ENCODE measurements at places on chromosomes 6 and 20. TPM values are rescaled to one million over a fixed set of nuclear protein-coding genes. Genes with fewer than 3 reads are reported as not detected.
A peak's percentile ranks its signal among the peaks of the same experiment; 100 is the strongest.

DNA sequence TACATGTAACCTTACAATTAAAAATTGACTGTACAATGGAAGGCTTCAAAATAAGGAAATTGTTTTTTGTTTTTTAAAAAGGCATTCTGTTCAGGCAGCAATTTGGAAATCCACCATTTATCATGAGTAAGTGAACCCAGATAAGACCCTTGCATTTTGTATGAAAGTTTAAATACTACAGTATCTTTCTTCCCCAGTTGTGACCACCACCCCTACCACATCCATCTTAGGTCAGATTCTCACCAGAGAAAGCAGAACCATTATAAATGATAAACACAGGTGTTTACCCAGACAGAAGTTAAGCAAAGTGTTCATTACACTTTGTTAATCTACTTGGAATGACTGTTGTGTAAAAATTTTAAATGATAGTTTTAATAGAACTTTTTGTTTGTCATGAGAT lies 20.2 kb downstream of the SENP6 start:
- no peaks in the 10 kb centered on the region for H3K27me3 ChIP-seq
- no peak for DNase-seq
- no peak overlapping the region for H3K27ac ChIP-seq
- H3K4me1 ChIP-seq = peaks cover 11% of the 10 kb centered on the region

GRCh38 chr6:22068561-22069305 lies 228.1 kb downstream of the PRL start:
- H3K27ac ChIP-seq = no peak overlapping the region
- no peaks in the 10 kb centered on the region for H3K27me3 ChIP-seq
- H3K36me3 ChIP-seq = no peaks in the 10 kb centered on the region
- peaks cover 44% of the 10 kb centered on the region for H3K4me1 ChIP-seq
- H3K4me3 ChIP-seq = no peak overlapping the region
- DNase-seq = no peak

- H3K27ac ChIP-seq = no peak overlapping the region
- no peaks in the 10 kb centered on the region for H3K27me3 ChIP-seq
- H3K36me3 ChIP-seq = peaks cover 14% of the 10 kb centered on the region
- peaks cover 12% of the 10 kb centered on the region for H3K4me1 ChIP-seq
Measured at GRCh38 chr20:33345342-33345741, 56.0 kb downstream of the CDK5RAP1 start.

Gene FAM210B
- total RNA-seq = 30.8 TPM

Gene DEFB132
- not detected for total RNA-seq

Gene KCNQ5
- total RNA-seq = 1.5 TPM

Gene EGFL8
- total RNA-seq = 39.3 TPM

DNA sequence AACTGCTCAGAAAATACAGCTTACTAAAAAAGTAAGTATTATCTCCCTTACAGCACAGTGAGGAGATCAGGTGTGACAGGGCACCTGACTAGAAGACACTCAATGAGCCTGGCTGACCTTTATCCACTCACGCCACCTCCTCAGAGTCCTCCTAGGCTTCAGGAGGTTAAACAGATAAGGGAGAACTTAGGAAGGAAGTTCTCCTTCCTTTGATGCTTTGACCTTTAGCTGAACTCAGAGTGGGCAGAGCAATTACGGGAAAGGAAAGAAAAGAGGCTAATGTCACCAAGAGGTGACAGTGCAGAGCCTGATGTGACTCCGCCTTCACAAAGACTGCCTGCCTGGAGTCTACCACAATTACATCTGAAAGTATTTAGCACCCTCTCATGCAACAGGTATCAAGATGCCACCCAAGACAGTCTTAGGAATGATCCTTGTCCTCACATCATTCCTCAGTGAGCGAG lies 36.7 kb downstream of the MAN1A1 start:
- H3K4me1 ChIP-seq = peaks cover 21% of the 10 kb centered on the region
- H3K27me3 ChIP-seq = no peaks in the 10 kb centered on the region
- no peak for DNase-seq
- H3K4me3 ChIP-seq = no peak overlapping the region

Gene OPRM1
- total RNA-seq = not detected

DNA sequence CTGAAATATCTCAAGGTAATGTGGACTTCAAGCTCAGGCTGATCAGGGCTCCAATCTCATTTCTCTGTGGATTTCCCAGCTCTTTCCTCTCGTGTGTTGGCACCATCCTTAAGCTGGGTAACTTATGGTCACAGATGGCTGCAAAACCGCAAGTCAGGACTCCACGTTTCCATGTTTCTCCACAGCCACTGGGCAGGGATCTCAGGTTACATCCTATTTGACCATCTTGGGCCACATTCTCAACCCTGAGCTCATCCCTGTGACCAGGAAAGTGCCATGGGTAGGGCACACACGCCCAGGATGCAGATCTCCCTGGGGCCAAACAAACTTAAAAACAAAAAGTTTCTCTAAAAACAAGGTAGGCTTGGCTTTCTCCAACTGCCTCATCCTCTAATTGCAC lies 15.4 kb downstream of the RPS6KA2 start:
- no peak overlapping the region for H3K27ac ChIP-seq
- H3K4me1 ChIP-seq = peaks cover 26% of the 10 kb centered on the region

- no peak for DNase-seq
- no peaks in the 10 kb centered on the region for H3K27me3 ChIP-seq
- peak overlapping the region; percentile 83 for H3K27ac ChIP-seq
- H3K4me3 ChIP-seq = no peak overlapping the region
- H3K4me1 ChIP-seq = peaks cover 20% of the 10 kb centered on the region
Measured at GRCh38 chr20:57175397-57176010, 90.9 kb downstream of the BMP7 start.

Gene PRKN
- total RNA-seq = 3.2 TPM

DNA sequence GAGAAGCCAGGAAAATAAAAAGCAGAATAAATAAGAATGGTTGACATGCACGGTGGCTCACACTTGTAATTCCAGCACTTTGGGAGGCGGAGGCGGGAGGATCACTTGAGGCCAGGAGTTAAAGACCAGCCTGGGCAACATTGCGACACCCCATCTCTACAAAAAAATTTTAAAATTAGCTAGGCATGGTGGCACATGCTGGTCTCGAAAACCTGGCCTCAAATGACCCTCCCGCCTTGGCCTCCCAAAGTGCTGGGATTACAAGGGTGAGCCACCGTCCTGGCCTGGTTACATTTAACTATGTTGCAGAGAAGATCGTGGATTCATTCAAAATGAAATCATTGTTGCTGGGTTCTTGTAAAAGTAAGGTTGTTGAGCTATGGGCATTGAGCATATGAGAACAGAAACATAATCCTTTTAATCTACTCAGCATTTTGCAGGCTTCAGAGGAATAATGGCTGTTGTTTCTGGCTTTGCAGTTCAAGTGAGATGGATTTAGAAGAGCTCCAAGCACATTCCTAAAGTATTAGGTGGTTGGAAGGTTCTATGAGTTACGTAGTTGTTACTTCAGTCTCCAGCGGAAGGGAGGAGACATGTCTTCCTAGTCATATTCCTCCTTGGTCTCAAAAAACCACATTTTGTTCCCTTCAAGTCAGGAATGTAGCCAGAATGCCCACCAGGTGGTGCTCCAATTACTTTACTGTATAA lies 45.6 kb upstream of the RAB23 start:
- H3K36me3 ChIP-seq = no peaks in the 10 kb centered on the region
- H3K27ac ChIP-seq = no peak overlapping the region
- no peaks in the 10 kb centered on the region for H3K4me1 ChIP-seq
- peak; percentile 8 for DNase-seq
- H3K4me3 ChIP-seq = no peak overlapping the region

GRCh38 chr20:12262747-12263146 lies 345.1 kb downstream of the BTBD3 start:
- H3K4me3 ChIP-seq = no peak overlapping the region
- H3K27me3 ChIP-seq = no peaks in the 10 kb centered on the region
- H3K27ac ChIP-seq = no peak overlapping the region
- H3K36me3 ChIP-seq = no peaks in the 10 kb centered on the region
- H3K4me1 ChIP-seq = no peaks in the 10 kb centered on the region

DNA sequence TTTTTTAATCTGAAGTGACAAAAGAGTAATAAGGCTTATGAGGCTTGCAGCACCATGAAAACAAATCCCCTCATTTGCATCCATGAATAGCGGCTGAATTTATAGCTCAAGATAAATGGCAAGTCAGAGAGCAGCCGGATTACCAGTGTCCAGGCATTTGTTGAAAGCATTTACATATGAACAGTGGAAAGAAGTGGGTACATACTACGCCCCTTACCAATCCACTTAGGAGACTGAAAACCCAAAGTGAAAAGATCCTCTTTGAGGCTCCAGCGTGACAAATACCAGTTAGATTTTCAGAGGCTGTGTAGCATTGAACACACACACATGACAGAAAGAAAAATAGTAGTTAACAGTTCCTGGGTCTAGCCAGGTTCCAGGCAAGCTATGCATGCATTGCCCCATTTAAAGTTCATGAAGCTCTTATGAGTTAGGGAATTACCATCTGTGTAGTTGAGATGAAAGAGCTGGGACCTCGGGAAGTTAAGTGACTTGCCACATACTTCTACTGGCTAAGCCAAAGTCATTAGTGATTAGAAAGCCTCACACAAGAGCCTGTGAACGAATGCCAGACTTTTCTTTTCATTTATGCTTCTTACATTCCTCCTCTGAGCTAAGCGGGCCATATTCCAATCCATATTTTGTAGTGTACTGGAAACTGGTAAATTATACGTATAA lies 28.3 kb upstream of the NHSL1 start:
- peaks cover 7% of the 10 kb centered on the region for H3K36me3 ChIP-seq
- DNase-seq = no peak
- no peaks in the 10 kb centered on the region for H3K27me3 ChIP-seq
- peak overlapping the region; percentile 50 for H3K4me3 ChIP-seq

DNA sequence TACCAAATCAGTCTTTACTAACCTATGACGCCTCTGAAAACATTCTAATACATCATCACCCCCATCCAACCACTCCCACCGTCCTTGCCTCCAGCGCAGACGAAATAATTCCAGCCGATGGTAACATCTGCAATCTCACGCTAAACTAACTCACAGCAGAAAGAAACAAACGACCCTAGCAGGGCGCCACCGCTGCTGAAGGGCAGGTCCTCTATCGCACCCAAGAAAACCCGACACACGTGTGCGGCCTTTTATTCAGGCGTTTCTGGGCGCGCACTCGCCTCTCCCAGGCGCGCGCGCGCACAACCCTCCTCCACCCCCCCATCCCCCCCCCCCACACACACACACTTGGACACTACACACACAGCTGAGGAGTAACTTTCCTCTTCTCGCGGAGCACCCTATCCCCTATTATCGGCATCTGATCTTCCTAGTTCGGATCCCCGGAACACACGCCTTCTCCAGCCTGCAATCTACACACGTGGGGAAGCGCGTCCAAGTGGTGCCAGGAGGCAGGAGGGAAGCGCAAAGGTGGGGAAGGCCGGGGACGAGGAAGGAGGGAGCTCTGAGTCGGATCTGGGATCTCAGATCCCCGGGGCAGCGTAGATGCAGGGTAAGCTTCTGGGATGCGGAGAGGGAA lies 1.4 kb downstream of the GFOD1 start:
- peak; percentile 6 for DNase-seq
- peak overlapping the region; percentile 85 for H3K4me3 ChIP-seq
- peaks cover 52% of the 10 kb centered on the region for H3K27me3 ChIP-seq
- H3K36me3 ChIP-seq = no peaks in the 10 kb centered on the region

DNA sequence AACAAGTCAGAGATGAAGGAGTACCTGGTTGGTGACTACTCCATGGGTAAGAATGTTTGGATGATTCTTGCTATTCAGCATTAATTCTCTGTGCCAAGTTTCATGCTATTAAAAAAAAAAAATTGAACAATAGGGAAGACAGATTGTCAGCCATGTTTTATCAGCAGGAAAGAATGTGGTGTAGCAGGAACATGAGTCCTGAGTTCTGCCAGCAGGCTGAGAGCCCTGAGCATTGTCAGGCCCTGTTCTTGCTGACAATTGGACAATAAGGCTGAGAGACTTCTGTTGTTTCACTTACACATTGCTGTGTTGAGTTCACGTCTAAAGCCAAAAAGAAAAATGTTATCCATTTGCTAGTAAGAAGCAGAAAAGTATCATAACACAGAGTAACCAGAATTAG lies 70.4 kb upstream of the SMIM28 start:
- H3K4me3 ChIP-seq = no peak overlapping the region
- no peaks in the 10 kb centered on the region for H3K27me3 ChIP-seq
- H3K36me3 ChIP-seq = no peaks in the 10 kb centered on the region
- DNase-seq = no peak

Gene FAM8A1
- total RNA-seq = 17.7 TPM

Gene SLC17A2
- not detected for total RNA-seq

Gene NHSL1
- 56.6 TPM for total RNA-seq

- H3K36me3 ChIP-seq = peaks cover 3% of the 10 kb centered on the region
- H3K4me1 ChIP-seq = no peaks in the 10 kb centered on the region
- H3K27me3 ChIP-seq = no peaks in the 10 kb centered on the region
- no peak for DNase-seq
Measured at GRCh38 chr20:17622851-17623508, 53.1 kb downstream of the DSTN start.

Gene EDN1
- not detected for total RNA-seq

DNA sequence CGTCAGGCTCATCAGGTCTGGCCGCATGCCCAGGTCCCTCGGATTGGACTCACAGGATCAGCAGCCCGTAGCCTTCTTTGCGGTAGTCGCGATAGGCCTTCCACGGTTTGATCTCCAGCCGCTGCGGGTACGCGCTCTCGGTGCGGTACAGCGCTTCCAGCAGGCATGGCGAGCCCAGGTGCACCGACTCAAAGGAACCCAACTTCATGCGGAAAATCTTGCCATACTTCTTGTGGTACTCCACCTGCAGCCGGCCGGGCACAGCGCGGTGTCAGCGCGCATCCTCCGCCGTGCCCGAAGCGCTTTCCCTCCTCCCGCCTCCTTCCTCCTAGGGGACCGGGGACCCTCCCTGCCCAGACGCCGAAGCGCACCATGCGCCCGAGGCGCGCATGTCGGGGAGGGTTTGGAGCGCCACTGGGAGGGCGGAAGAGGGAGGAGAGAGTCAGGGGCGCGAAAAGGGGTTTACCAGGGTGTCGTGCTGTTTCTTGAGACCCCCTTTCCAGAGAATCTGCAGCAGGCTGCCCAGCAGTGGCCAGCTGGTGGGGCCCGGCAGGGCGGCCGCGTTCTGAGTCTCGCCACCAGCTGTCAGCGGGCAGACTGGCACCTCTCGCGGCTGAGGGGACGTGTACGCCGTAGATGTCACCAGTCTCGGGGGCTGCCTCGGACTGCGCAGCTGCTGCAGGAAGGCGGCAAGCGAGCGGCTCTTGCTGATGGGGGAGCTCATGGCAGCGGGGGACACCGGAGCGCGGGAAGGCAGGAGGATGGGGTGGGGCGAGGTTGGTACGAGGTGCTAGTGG lies 732 bp downstream of the CYP24A1 start:
- peaks cover 98% of the 10 kb centered on the region for H3K27me3 ChIP-seq
- peaks cover 27% of the 10 kb centered on the region for H3K4me1 ChIP-seq
- H3K36me3 ChIP-seq = no peaks in the 10 kb centered on the region
- H3K27ac ChIP-seq = no peak overlapping the region
- peak; percentile 16 for DNase-seq
- peak overlapping the region; percentile 75 for H3K4me3 ChIP-seq
